Airway epithelial cell (primary cell): ENCODE measurements at places on chromosomes 4 and X. TPM values are rescaled to one million over a fixed set of nuclear protein-coding genes. Genes with fewer than 3 reads are reported as not detected.

The H2BW2 gene
- not detected in 2 replicates for total RNA-seq

The CT45A7 gene
- not detected in 2 replicates for total RNA-seq

The MAPK10 gene
- total RNA-seq: 5.5 and 6.5 TPM in 2 replicates

The VSIG1 gene
- 0.85 and 1.4 TPM in 2 replicates for total RNA-seq

The MAP7D2 gene
- total RNA-seq: 0.37 and 1.4 TPM in 2 replicates

The TMEM47 gene
- 2.0 and 3.0 TPM in 2 replicates for total RNA-seq

The ATP11C gene
- 14.5 and 22.6 TPM in 2 replicates for total RNA-seq

The F11 gene
- not detected in 2 replicates for total RNA-seq

The RBM47 gene
- 32.1 and 44.1 TPM in 2 replicates for total RNA-seq

The DIPK2B gene
- total RNA-seq: not detected in 2 replicates

The CXCL11 gene
- 0.07 TPM in 1 of 2 replicates, not detected in the other for total RNA-seq

The CAMK2D gene
- total RNA-seq: 24.3 and 28.7 TPM in 2 replicates

The VCX3B gene
- total RNA-seq: not detected in 2 replicates

The GPAT3 gene
- 1.2 and 1.8 TPM in 2 replicates for total RNA-seq
